Airway epithelial cell (primary cell): ENCODE measurements at places on chromosomes 13 and 19. TPM values are rescaled to one million over a fixed set of nuclear protein-coding genes. Genes with fewer than 3 reads are reported as not detected.

Gene B3GNT8
- 5.9 and 7.5 TPM in 2 replicates for total RNA-seq

Gene ETV2
- total RNA-seq = 0.35 and 0.51 TPM in 2 replicates

Gene IL12RB1
- not detected in 2 replicates for total RNA-seq

Gene PODNL1
- total RNA-seq = 2.6 and 7.2 TPM in 2 replicates

Gene PRODH2
- total RNA-seq = not detected in 2 replicates

Gene NOVA2
- not detected in 2 replicates for total RNA-seq

Gene TMEM238
- total RNA-seq = 11.8 and 33.3 TPM in 2 replicates

Gene USHBP1
- total RNA-seq = not detected in 2 replicates

Gene SH2D3A
- total RNA-seq = 64.3 and 65.2 TPM in 2 replicates

Gene ANKLE1
- 0.85 and 2.2 TPM in 2 replicates for total RNA-seq

Gene PNMA8C
- not detected in 2 replicates for total RNA-seq

Gene LYPD5
- total RNA-seq = 3.1 and 6.5 TPM in 2 replicates

Gene SIGLEC9
- not detected in 2 replicates for total RNA-seq

Gene GRK1
- not detected in 2 replicates for total RNA-seq

Gene GIPR
- 1.2 and 3.7 TPM in 2 replicates for total RNA-seq

Gene ZNF569
- total RNA-seq = 1.3 and 2.4 TPM in 2 replicates

Gene POGLUT2
- 8.6 and 8.8 TPM in 2 replicates for total RNA-seq

Gene SOX1
- total RNA-seq = not detected in 2 replicates

Gene SHISA7
- not detected in 2 replicates for total RNA-seq

Gene BRCA2
- 3.2 and 9.5 TPM in 2 replicates for total RNA-seq

Gene ZSCAN5B
- total RNA-seq = not detected in 2 replicates

Gene ZNF296
- 0.98 and 4.7 TPM in 2 replicates for total RNA-seq

Gene PCDH20
- 0.51 and 1.1 TPM in 2 replicates for total RNA-seq

Gene MIR17HG
- total RNA-seq = 3.7 and 5.1 TPM in 2 replicates

Gene STOML3
- total RNA-seq = not detected in 2 replicates

Gene SCN1B
- 0.23 and 1.3 TPM in 2 replicates for total RNA-seq

Gene PCDH17
- not detected in 2 replicates for total RNA-seq

Gene KLK12
- total RNA-seq = 30.3 and 33.1 TPM in 2 replicates

Gene ZNF414
- total RNA-seq = 14.5 and 17.3 TPM in 2 replicates

Gene ZNF562
- 22.4 and 28.8 TPM in 2 replicates for total RNA-seq

Gene ZNF317
- total RNA-seq = 12.6 and 18.8 TPM in 2 replicates

Gene OR10H2
- not detected in 2 replicates for total RNA-seq

Gene SPIB
- not detected in 2 replicates for total RNA-seq

Gene SUPT5H
- total RNA-seq = 57.2 and 82.5 TPM in 2 replicates

Gene PTGER1
- total RNA-seq = 0.35 and 1.0 TPM in 2 replicates

Gene F7
- total RNA-seq = not detected in 2 replicates

Gene S1PR2
- 2.4 and 4.9 TPM in 2 replicates for total RNA-seq

Gene NUDT19
- total RNA-seq = 15.4 and 23.3 TPM in 2 replicates

Gene ZNF14
- 2.2 and 3.2 TPM in 2 replicates for total RNA-seq

Gene ADGRE3
- total RNA-seq = not detected in 2 replicates

Gene DMKN
- 490 and 661 TPM in 2 replicates for total RNA-seq

Gene ZNF829
- 0.51 and 1.8 TPM in 2 replicates for total RNA-seq

Gene CEACAM7
- total RNA-seq = 0.71 TPM in 1 of 2 replicates, not detected in the other

Gene GAPDHS
- not detected in 2 replicates for total RNA-seq
